ENCODE measurements at places on chromosomes 7 and 10.

- H3K4me3 ChIP-seq, result no peak overlapping the region
- no peak for DNase-seq
- peaks cover 5% of the 10 kb centered on the region for H3K4me1 ChIP-seq
- no peaks in the 10 kb centered on the region for H3K36me3 ChIP-seq
- peaks cover 23% of the 10 kb centered on the region for H3K27me3 ChIP-seq
These were observed 33.4 kb upstream of the BMPR1A start for GRCh38 chr10:86723009-86723408.

GRCh38 chr10:12484941-12485805 lies 135.8 kb downstream of the CAMK1D start:
- peak overlapping the region; percentile 83 for H3K4me3 ChIP-seq
- H3K27me3 ChIP-seq, result no peaks in the 10 kb centered on the region
- H3K27ac ChIP-seq, result peak overlapping the region; percentile 89
- peaks cover 16% of the 10 kb centered on the region for H3K36me3 ChIP-seq

- DNase-seq, result no peak
- H3K27me3 ChIP-seq, result peaks cover 19% of the 10 kb centered on the region
- H3K4me3 ChIP-seq, result no peak overlapping the region
- peaks cover 13% of the 10 kb centered on the region for H3K36me3 ChIP-seq
- H3K27ac ChIP-seq, result no peak overlapping the region
These were observed 47.3 kb upstream of the BHLHA15 start for GRCh38 chr7:98163704-98164494.

- no peaks in the 10 kb centered on the region for H3K4me1 ChIP-seq
- no peaks in the 10 kb centered on the region for H3K36me3 ChIP-seq
- H3K27ac ChIP-seq, result no peak overlapping the region
These were observed 347.0 kb upstream of the MTPN start for GRCh38 chr7:136324073-136324704.

DNA sequence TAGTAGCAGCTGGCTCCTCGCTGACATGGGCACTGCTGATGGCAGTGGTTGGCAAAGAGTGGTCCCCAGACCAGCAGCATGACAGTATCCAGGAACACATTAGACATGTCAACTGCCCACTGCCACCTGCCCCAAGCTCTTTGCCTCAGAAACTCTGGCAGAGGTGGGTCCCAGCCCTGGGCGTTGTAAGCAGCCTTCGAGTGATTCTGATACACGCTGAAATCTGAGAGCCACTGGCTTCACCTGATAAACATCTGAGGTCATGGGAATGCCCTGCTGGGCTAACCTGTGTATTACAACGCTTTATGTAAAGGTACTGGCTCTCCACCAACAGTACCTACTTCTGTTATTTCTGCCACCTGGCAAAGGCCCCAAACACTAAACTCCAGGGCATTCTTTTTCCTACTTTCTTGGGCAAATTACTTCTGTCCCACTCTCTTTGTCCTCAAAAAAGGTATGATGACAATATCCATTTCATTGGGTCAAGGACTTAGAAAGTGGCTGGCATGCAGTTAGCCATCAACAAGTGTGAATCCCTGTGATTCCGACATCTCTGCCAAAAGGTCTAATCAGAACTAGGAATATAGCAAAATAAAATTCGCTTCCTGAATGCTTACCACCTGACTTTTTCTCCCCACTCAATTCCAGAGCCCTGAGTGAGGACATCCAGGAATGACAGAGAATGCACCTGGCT lies 9.2 kb downstream of the SGMS1 start:
- H3K4me3 ChIP-seq, result no peak overlapping the region
- DNase-seq, result no peak
- H3K27ac ChIP-seq, result no peak overlapping the region
- H3K36me3 ChIP-seq, result peaks cover 3% of the 10 kb centered on the region

DNA sequence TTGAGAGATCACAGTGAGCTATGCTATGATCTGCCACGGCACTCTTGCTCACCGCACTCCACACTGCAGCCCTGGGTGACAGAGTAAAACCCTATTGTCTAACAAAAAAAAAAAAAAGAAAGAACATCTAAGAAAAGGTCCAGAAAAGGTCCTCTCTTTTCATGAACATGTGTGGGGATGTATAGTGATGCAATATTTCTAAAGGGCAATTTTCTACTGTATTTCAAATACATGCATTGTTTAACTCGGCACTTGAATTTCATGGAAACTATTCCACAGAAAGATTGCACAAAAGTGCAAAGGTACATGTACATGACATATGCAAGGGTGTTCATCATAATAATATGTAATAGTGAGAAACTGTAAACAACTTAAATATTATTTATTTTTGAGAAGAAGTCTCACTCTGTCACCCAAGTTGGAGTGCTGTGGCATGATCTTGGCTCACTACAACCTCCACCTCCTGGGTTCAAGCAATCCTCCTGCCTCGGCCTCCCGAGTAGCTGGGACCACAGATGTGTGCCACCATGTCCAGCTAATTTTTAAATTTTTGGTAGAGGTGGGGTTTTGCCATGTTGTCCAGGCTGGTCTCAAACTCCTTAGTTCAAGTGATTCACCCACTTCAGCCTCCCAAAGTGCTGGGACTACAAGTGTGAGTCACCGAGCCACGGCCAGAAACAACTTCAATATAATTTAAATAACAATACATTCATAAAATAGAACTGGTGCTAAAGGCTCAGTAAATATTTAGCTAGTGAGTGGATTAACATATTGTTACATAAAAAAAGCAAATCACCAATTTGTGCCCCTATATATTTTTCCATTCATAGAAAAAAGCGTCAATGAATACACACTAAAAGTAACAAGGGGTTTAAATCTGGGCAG lies 1.3 kb upstream of the PPRC1 start:
- no peak overlapping the region for H3K27ac ChIP-seq
- H3K36me3 ChIP-seq, result peaks cover 27% of the 10 kb centered on the region
- H3K4me1 ChIP-seq, result peaks cover 28% of the 10 kb centered on the region

- peaks cover 23% of the 10 kb centered on the region for H3K36me3 ChIP-seq
- no peak overlapping the region for H3K4me3 ChIP-seq
These were observed 73.9 kb upstream of the TNRC18 start for GRCh38 chr7:5497295-5498103.

- H3K4me3 ChIP-seq, result no peak overlapping the region
- H3K27me3 ChIP-seq, result peaks cover 36% of the 10 kb centered on the region
- no peaks in the 10 kb centered on the region for H3K4me1 ChIP-seq
These were observed 66.7 kb upstream of the GPR26 start for GRCh38 chr10:123599366-123599849.

GRCh38 chr7:153258686-153259085 lies 499.1 kb downstream of the ACTR3B start:
- no peak overlapping the region for H3K27ac ChIP-seq
- H3K36me3 ChIP-seq, result no peaks in the 10 kb centered on the region
- H3K27me3 ChIP-seq, result no peaks in the 10 kb centered on the region
- no peaks in the 10 kb centered on the region for H3K4me1 ChIP-seq

GRCh38 chr10:14571866-14572507 lies 202.7 kb downstream of the FAM107B start:
- peaks cover 23% of the 10 kb centered on the region for H3K36me3 ChIP-seq
- peak overlapping the region; percentile 89 for H3K27ac ChIP-seq
- H3K4me3 ChIP-seq, result peak overlapping the region; percentile 25
- no peaks in the 10 kb centered on the region for H3K27me3 ChIP-seq
- H3K4me1 ChIP-seq, result peaks cover 74% of the 10 kb centered on the region
- no peak for DNase-seq

DNA sequence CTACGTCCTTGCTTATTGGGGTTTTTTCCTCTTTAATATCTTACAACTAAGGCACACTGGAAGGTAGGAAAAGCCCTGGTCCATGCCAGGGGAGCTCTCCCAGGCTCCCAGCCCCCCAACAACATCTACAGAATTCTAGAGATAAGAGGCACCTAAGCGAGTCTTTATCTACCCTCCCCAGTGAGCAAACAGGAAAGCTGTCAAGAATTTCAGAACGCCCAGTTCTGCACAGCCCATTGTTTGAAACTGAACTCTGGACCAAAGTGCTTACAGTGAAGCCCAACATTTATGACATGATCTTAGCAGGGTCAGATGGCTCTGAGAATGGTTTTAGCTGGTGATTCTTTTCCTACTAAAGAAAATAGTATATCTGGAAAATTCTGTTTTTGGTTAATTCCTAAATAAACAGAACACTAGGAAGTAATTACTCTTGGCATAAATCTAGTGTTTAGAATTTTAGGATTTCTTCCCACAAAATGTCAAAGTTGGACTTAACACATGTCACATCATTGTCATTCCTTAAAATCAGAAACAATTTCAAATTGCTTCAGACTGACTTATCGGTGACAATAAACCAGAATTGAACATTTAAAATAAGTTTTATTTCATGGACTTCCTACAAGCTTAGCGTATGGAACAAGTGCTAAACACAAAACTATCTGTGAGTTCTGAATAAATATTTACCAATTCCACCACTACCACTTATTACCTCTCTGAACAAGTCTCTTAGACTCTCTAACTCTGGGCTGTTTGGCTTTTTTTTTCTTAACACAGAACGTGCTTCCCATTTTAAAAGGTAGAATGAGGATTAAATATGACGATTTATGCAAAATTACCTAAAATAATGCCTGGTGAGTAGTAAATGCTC lies 31.3 kb upstream of the RNF32 start:
- H3K4me3 ChIP-seq, result no peak overlapping the region
- H3K36me3 ChIP-seq, result no peaks in the 10 kb centered on the region
- H3K4me1 ChIP-seq, result peaks cover 7% of the 10 kb centered on the region
- H3K27ac ChIP-seq, result no peak overlapping the region

- H3K4me1 ChIP-seq, result peaks cover 22% of the 10 kb centered on the region
- no peak for DNase-seq
- no peak overlapping the region for H3K27ac ChIP-seq
- H3K4me3 ChIP-seq, result no peak overlapping the region
These were observed 684 bp upstream of the HOXA5 start for GRCh38 chr7:27143950-27144780.

DNA sequence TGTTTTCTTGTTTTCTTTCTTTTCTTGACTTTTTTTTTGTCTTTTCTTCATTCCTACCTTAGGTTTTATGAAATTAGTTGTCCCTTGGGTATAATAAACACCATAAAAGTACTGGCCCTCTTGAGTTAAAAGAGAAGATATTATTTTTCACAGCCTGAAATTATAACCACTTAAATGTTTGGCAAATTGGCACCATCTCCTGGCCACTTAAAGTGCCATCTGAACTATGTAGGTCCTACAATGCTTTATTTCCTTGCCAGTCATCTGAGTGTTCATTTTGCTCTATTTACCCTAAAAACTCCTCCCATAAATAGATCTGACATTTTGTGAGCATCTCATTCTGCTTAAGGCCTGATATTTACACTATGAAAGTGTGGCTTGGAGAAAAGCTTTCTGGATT lies 98.9 kb upstream of the PRKCQ start:
- peaks cover 25% of the 10 kb centered on the region for H3K27me3 ChIP-seq
- no peak for DNase-seq
- H3K4me3 ChIP-seq, result no peak overlapping the region
- H3K36me3 ChIP-seq, result no peaks in the 10 kb centered on the region
- no peak overlapping the region for H3K27ac ChIP-seq

GRCh38 chr7:105691680-105692564 lies 110.6 kb upstream of the EFCAB10 start:
- DNase-seq, result peak; percentile 36
- H3K4me3 ChIP-seq, result peak overlapping the region; percentile 92
- peaks cover 6% of the 10 kb centered on the region for H3K36me3 ChIP-seq
- peaks cover 38% of the 10 kb centered on the region for H3K4me1 ChIP-seq

GRCh38 chr10:132149917-132150316 lies 36.8 kb upstream of the DPYSL4 start:
- H3K36me3 ChIP-seq, result no peaks in the 10 kb centered on the region
- H3K27me3 ChIP-seq, result no peaks in the 10 kb centered on the region
- H3K4me3 ChIP-seq, result no peak overlapping the region

- H3K27me3 ChIP-seq, result peaks cover 59% of the 10 kb centered on the region
- peaks cover 6% of the 10 kb centered on the region for H3K36me3 ChIP-seq
- H3K4me1 ChIP-seq, result peaks cover 12% of the 10 kb centered on the region
- H3K4me3 ChIP-seq, result peak overlapping the region; percentile 55
- H3K27ac ChIP-seq, result peak overlapping the region; percentile 32
These were observed 1.8 kb downstream of the EBF3 start for GRCh38 chr10:129962031-129962871.

- DNase-seq, result no peak
- peaks cover 54% of the 10 kb centered on the region for H3K36me3 ChIP-seq
- H3K27ac ChIP-seq, result no peak overlapping the region
- H3K27me3 ChIP-seq, result no peaks in the 10 kb centered on the region
- peaks cover 24% of the 10 kb centered on the region for H3K4me1 ChIP-seq
These were observed 11.6 kb upstream of the TYSND1 start for GRCh38 chr10:70158113-70158512.

- H3K36me3 ChIP-seq, result no peaks in the 10 kb centered on the region
- H3K27ac ChIP-seq, result no peak overlapping the region
- no peak overlapping the region for H3K4me3 ChIP-seq
- no peaks in the 10 kb centered on the region for H3K4me1 ChIP-seq
- DNase-seq, result no peak
These were observed 73.9 kb downstream of the NRP1 start for GRCh38 chr10:33260403-33261149.

DNA sequence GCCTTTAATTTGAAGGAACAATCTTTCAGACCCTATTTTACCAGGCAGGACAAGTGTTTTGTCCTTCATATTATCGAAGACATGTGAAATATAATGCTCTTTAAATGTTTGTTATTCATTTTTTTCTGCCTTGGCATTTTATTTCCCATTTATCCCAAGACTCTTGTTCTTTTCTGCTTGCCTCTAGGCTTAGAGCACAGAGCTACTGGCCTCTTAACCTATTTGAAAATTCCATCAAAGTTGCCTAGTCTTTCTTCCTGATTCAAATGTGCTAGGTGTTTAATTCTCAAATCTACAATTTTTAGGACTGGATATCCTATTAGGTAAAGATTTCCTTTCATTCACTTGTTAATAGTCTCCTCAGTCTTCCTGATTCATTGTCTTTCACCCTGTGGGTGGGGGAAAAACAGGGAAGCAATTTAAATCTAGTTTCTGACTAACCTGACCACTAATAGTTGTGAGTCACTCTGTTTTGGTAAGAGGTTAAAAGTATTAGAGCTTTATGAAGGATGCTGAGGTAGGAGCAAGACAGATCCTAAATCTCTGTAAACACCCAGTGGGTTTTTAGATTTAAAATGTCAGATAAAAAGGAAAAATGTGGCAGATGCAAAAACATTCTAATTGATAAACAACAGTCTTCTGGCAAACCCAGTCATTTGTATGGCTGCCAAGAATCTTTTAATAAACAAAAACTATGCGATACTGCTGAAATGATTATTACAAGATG lies 1.5 kb downstream of the LIPK start:
- DNase-seq, result peak; percentile 13
- H3K4me3 ChIP-seq, result no peak overlapping the region

GRCh38 chr7:51518646-51519045 lies 202.0 kb upstream of the COBL start:
- no peak for DNase-seq
- H3K27me3 ChIP-seq, result no peaks in the 10 kb centered on the region
- no peaks in the 10 kb centered on the region for H3K36me3 ChIP-seq

DNA sequence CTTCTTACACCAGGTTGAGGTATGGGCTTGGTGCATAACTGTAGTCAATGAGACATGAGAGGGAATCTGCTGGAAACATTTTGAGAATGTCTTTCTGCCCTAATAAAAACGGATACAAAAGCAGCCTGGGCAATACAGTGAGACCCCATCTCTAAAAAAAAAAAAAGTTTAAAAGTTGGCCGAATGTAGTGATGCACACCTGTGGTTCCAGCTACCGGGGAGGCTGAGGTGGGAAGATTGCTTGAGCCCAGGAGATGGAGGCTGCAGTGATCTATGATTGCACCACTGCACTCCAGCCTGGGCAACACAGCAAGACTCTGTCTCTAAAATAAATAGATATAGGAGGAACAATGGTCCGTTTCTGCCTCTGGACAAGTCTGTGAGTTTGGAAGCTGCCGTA lies 81.5 kb upstream of the FAM171A1 start:
- H3K4me1 ChIP-seq, result no peaks in the 10 kb centered on the region
- no peaks in the 10 kb centered on the region for H3K36me3 ChIP-seq
- no peak for DNase-seq
- H3K27ac ChIP-seq, result no peak overlapping the region
- no peak overlapping the region for H3K4me3 ChIP-seq
- peaks cover 28% of the 10 kb centered on the region for H3K27me3 ChIP-seq
